ENCODE measurements at places on chromosomes 6 and 20.
A peak's percentile ranks its signal among the peaks of the same experiment; 100 is the strongest.

DNA sequence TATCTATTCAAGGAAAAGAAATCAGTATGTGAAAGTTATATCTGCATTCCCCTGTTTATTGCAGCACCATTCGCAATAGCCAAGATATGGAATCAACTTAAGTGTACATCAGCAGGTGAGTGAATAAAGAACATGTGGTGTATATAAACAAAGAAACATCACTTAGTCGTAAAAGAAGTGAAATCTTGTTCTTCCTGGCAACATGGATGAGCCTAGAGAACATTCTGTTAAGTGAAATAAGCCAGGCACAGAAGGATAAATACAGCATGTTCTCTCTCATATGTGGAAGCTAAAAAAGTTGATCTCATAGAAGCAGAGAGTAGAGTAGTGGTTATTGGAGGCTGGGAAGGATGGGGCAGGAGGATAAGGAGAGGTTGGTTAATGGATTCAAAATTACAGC, 287.9 kb upstream of the FERMT1 start:
- no peak for DNase-seq

DNA sequence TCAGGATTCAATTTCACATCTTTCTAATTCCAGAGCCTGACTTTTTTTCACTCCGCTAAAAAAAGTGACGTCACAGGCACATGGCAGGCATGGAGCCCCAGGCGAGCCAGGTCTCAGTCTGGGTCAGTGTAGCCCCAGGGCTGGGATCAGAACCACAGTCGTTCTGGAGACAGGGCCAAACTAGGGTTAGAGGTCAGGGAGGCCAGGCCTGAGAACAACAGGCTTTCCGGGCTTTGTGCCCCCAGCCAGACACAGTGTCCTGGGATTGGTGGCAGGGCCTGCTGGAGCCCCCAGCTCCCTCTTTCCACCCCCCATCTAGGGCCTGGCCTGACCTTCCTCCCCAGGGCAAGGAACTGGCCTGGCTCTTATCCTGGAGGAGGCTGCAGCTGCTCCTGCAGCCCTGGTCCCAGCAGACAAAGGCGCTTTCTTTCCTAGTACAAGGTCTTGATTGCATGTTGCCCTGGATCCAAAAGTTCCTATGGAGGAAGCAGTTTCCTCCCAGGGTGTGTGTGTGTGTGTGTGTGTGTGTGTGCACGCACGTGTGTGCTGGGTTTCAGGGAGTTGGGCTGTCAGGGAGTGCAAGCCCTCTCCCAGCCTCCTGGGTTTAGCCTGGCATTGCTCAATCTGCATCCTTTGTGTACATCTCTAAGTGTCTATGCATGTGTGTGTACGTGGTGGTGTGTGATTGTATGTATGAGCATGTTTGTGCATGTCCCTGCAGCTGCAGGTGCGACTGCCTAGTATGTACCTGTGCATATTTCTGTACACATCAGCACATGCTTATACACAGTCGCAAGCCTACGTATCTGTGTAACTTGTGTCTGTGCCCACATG, 26.5 kb upstream of the EMILIN3 start:
- no peak for DNase-seq

GRCh38 chr20:2086177-2086979, 15.2 kb upstream of the STK35 start:
- DNase-seq = no peak

- DNase-seq = no peak
Measured at GRCh38 chr6:82118150-82118562, 129.4 kb downstream of the IBTK start.

DNA sequence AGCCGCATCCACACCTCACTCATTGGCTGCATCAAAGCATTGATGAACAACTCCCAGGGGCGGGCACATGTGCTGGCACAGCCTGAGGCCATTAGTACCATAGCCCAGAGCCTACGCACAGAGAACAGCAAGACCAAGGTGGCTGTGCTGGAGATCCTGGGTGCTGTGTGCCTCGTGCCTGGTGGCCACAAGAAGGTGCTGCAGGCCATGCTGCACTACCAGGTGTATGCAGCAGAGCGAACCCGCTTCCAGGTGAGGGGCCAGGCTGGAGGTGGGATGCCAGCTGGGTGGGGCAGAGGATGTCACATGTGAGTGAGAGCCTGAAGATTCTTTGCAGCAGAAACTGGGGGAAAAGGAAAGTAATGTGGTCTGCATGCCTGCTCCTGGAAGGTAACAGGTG, 66.7 kb downstream of the MOCS1 start:
- no peak for DNase-seq

DNA sequence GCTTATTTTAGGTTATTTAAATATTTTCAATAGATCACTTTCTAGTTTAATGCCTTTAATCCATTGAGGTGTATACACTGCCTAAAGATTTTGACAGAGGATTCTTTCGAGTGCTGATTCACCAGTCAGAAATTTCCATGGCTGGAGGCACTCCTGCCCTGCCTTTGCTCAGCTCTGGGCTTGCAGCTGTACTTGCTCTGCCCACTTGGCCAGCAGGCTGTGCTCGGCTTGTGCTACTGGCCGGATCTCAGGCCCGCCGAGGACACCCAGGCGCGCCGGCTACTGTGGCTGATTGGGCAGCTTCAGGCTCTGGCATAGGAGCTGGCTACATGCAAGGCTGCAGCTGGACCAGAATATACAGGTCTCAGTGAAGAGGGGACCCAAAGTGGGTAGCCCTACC, 675.1 kb upstream of the MMS22L start:
- DNase-seq = no peak

DNA sequence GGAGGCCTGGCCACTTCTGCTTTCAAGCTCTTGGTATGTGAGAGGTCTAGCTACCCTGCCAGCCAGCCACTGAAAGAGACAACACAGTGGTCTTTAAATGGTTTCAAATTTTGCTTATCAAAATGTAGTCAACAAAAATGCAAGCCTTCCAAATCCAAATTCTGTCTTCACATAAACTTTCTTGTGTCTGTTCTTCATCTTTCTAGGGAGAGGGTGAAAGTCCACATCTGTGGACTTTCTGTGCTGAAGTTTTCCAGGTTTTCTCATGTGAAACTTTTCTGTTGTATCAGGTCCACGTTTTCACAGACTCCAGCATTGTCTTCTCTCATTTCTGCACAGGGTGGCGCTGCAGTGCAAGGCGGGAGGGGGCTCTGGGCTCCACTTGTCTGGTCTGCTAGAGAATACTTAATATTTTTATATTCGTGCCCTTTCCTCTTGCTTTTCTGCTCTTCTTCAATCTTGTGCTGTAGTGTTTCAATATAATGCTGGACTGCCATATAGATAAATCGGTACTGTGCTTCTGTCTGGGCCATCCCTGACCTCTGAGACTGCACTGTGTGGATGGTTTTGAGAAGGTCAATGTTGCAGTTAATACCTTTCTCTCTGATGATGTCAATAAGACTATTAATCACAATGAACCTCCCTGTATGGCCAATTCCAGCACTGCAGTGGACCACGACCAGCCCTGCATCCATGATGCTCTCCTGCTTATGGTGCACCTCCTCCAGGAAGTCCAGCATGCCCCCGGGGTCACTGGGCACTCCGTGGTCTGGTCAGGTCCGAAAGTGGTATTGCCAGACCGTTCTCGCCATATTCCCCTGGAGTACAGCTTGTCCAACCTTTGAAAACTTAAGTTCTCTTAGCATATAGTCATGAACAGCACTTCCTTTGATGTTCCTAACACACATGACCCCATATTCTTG, 161.6 kb upstream of the TNFAIP3 start:
- peak; percentile 23 for DNase-seq

GRCh38 chr6:129184808-129185366, 301.9 kb downstream of the LAMA2 start:
- no peak for DNase-seq

GRCh38 chr20:11726026-11726425, 191.7 kb upstream of the BTBD3 start:
- DNase-seq = no peak

DNA sequence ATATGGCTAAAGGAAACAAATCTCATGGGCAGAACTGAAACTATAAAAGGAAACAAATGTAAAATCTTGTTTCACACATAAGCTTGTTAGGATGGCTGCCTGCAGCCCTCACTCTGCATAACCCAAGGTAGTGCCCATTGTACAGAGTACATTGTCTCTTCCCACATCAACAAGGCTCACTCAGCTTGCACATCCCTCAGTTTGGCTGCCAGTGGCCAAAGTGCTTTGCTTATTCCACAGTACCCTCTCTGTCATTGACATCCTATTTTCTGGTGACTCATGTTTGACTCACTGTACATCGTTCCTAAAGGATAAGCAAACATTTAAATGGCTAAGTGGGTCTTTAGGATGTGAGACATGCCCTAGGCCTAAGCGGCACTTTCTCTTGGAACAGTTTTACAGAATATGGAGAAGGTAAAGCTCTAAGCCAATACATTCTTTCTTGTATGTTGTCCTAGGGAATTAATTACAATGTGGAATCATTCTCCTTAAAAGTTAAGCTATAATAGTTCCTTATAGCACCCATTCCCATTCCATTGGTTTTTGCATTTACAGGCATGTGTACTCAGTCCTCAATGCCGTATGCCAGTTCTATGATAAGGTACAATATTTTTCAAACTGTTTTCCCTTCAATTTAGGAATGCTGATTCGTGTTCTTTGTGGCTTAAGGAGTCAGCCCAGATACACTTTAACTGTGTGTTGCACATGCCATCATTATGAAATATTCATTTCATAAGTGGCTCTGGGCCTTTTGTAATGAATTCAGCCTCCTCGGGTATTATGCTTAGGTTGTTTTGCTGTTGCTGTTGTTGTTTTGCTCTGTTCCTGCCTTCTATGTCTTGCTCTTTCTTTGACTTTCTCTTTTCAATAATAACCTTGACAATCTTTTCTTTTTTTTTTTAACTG, 5.5 kb downstream of the ANKEF1 start:
- DNase-seq = no peak

GRCh38 chr6:156657296-156657695, 119.9 kb upstream of the ARID1B start:
- no peak for DNase-seq

DNA sequence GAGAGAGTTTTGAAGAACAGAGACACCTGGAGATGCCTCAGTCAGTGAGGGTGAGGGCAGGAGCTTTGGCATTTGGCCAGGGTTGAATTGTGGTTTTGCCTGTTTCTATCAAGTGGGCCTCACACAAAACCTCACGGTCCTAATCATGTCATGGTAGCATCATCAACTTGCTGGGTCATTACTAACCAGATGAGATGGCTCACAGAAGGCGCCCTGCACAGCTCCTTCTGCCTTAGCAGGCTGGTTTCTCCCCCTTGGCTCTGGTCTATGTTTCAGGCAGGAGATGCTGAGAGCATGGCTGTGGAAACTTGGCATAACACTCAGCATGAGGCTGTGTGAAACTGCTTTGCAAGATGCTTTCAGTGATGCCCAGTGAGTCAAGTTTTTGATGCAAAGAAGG, 99.3 kb downstream of the LRRC1 start:
- DNase-seq = no peak
